ENCODE measurements at places on chromosomes 2 and 18.
A peak's percentile ranks its signal among the peaks of the same experiment; 100 is the strongest.

GRCh38 chr2:47064106-47064505, 91.0 kb downstream of the STPG4 start:
- DNase-seq: no peak

GRCh38 chr2:234711308-234711707, 214.4 kb upstream of the ARL4C start:
- DNase-seq: no peak

GRCh38 chr18:48777744-48778116, 173.0 kb downstream of the SMAD7 start:
- no peak for DNase-seq

- DNase-seq: no peak
Measured at GRCh38 chr2:231920795-231921194, 5.4 kb downstream of the NPPC start.

DNA sequence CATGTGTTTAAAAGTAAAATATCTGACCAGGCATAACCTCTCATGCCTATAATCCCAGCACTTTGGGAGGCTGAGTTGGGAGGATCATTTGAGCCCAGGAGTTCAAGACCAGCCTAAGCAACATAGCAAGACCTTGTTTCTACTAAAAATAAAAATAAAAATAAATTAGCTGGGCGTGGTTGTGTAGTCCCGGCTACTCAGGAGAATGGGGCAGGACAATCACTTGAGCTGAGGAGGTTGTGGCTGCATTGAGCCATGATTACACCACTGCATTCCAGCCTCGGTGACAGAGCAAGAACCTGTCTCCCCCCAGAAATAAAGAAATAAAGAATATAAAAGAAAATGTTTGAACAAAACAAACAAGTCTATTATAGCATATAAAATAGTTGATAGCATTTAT, 158.3 kb downstream of the ZBTB7C start:
- no peak for DNase-seq

- DNase-seq: no peak
Measured at GRCh38 chr2:13662055-13662454, 945.3 kb downstream of the TRIB2 start.

DNA sequence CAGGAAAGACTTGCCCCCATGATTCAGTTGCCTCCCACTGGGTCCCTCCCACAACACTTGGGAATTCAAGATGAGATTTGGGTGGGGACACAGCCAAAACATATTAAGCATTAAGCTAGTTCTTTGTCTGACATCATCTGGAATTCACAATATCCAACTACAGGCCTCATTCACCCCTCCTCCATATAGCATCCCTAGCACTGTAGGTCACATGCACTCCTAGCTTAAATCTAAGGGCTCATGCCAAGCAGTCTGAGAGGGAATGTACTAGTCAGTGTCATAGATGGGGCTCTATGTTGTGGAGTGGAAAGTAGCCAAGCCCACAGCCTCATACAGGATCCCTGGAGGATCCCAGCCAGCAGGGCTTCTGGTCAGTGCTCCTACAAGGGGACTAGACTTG, 92.1 kb downstream of the IRS1 start:
- no peak for DNase-seq

DNA sequence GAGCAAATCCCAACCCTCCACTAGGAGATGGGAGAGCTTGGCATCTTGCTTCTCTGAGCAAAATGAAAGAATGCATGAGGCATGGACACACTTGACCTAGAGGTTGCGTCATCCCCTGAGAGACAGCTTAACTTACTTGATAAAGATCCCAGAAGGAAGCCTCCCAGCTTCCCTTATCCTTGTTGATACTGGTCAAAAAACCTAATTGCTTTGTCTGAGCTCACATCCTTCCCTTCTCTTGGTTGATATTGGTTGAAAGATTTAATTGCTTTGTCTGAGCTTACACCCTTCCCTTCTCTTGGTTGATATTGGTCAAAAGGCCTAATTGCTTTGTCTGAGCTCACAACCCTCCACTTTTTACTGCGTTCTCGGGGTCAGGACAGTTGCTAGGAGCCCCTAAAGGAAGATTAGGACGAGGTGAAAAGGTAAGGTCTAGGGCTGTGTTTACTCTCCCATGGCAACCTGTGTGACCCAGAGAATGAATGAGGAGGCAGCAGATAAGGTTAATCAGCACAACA, 12.2 kb upstream of the BOD1L2 start:
- no peak for DNase-seq

GRCh38 chr2:207867056-207867455, 97.3 kb upstream of the FZD5 start:
- DNase-seq: no peak

DNA sequence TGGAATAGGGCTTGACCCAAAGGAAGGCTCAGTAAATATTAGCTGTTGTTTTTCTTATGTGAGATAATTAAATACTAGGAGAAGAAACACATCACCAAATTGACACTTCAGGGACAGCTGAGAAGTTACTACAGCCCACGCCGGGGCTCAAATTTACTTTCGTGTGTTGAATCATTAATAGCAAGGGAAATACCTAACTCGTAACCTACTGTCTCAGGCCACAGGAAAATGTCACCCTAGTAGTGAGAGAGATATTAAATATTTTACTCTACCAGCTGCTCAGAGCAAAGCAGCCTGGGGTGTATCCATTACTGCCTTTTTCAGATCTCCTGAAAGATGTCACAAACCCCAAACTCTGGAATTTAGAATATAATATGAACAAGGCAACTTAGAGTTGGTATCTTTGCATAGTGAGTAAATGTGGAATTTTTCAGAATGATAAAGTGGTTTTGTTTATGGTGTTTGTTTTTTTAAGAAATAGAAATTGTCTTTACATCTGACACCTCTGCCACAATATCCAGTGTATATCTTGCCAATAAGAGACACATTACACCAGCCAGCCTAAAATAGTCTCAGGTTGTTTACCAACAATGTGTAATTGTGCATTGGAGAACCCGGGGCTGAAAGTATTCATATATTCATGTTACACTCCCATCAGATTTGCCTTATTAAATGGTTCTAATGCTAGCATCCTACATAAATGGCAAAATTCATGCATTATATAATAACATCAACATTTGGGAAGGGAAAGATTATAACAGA, 48.4 kb downstream of the ATP8B1 start:
- DNase-seq: no peak

- no peak for DNase-seq
Measured at GRCh38 chr2:37402636-37403035, 58.2 kb downstream of the QPCT start.

DNA sequence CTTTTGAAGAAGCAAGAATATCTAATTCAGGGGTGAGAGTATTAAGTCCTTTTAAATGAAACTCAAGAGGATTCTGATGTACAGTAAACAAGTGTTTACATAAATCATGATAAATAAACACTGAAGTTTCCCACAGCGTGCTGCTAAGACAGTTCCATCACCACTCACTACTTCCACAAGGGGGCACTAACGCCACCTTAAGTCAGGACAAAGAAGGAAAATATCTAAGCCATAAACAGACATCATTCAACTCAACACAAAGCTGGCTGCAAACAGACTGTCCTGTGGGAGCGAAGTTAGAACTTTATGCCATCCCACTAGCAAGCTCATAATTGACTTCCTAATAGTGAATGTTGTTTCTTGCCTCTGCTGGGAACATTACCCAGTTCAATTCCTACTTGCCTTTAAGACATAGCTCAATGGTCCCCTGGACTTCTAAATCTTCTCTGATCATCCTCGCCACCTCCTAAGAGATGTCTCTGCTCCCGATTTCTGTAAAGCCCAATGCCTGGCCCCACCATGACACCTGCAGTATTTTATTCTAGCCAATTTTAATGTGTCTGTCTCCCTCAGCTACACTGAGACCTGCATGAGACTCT, 36.5 kb downstream of the MRPL44 start:
- DNase-seq: peak; percentile 79

DNA sequence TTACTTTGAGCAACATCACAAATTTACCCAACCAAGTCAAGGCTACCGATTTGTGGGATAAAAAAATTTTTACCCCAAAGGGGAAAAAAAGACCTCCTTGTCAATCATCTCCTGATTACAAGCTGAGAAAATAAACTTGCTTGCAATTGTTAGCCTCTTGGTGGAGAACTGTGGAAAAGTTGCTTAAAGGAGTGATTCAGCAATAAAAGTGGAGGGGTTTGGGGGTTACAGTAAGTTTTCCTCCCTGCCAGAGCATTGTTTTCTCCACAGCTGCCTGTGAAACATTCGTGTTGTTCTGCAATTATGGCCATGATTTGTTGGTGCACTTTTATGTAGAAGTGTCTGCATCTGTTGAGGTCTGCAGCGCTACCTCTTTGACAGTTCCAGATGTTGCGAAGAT, 82.6 kb downstream of the EN1 start:
- DNase-seq: no peak

GRCh38 chr2:217407362-217407761, 547.5 kb upstream of the TNP1 start:
- no peak for DNase-seq

GRCh38 chr2:183079139-183079775, 710 bp downstream of the DUSP19 start:
- no peak for DNase-seq

DNA sequence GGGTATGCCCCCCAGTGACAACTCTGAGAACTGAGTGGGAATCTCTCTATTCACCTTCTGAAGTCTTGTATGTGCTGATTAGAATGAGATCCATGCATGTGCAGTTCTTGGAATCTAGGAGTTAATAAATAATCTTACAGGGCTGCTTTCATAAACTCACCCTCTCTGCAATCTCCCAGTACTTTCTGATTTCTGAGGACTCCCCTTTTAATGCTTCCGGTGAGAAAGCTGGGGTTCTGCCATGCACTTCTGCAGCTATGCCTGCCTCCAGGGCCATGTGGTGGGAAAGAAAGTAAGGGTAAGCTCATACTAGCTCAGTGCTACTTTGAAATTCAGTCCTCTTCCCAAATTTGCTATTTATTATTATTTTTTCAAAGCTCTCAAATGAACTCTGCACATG, 432.9 kb downstream of the MTX2 start:
- no peak for DNase-seq

GRCh38 chr2:74540291-74540690, 10.6 kb downstream of the HTRA2 start:
- DNase-seq: no peak

DNA sequence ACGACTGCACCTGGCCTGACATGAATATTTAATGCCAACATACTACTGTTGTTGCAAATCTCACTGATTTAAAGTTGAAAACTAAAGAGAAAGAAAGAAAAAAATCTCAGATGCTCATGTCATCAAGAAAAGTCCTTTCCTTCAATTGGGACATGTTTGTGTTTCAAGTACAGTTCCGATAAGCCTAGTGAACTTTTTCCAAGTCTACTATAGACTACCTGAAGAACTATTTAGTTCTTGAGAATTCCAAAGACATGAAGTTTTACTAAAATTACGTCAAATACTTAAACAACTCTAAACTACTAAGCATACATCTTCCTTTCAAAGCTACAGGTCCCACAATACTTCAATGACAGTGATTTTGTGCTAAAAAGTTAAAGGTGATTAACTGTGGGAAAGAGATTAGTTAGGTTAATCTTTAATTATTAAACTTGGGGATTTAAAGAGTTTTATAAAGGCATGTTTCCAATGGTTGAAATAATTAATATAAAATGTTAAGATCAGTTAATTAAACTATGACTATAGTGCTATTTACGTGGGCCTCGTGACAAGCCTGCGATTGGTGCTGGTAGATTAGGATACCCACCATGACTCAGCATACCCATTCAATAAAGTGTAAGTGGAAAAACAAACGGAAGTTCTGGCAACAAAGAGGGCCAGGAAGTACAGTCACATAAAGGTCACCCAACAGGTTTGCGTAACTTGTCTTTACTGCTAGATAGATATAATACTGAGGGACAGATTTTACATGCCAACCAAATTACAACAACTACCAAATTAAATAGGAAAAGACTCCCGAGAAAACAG, 55.5 kb downstream of the SEPTIN10 start:
- DNase-seq: peak; percentile 46

DNA sequence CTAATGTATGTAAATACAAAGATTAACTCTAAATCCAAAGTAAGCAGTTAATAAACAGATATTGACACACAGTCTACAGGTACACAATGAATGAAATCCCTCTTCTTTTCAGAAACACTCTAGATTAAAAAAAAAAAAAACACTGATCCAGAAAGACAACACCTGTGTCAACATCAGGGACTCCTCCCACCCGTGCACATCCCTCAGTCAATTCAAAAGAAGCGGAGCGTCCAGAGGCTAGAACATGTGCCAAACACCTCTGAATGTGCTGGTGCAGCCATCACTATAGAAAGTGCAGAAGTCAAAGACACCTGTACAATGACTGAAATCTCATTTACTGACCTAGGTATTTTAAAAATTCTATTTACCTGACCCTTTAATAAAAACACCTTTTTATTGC, 622.6 kb upstream of the ID2 start:
- DNase-seq: no peak

DNA sequence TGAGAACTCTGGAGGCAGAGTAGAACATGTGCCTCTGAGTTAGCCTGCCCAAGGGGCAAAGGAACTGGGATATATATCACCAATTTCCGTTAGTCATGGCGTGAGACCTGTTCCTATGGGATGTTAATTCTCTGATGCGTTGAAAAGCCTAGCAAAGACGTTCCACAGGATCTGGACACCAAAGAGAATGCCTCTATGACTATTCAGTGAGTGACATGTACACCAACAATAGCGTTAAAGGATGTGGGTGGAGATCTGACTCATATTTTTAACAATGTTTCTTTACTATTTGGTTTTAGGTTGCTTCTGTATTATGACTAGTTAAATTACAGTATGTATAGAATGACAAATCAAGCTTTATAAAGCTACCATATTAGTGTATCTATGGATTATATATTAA, 320.9 kb upstream of the MC4R start:
- peak; percentile 12 for DNase-seq

DNA sequence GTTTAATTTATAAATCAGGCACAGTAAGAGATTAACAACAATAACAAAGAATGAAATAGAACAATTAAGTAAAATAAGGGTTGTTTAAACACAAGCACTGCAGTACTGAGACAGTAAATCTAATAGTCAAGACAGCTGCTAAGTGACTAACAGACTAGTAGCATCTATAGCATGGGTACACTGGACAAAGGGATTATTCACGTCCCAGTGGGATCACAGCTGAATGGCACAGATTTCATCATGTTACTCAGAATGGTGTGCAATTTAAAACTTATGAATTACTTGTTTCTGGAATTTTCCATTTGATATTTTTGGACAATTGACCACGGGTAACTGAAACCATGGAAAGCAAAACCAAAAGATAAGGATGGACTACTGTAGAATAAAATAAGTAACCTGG, 161.9 kb upstream of the DAPL1 start:
- DNase-seq: no peak

GRCh38 chr2:37387148-37387835, 42.9 kb downstream of the QPCT start:
- no peak for DNase-seq

GRCh38 chr2:11309706-11310105, 34.7 kb downstream of the ROCK2 start:
- DNase-seq: no peak

DNA sequence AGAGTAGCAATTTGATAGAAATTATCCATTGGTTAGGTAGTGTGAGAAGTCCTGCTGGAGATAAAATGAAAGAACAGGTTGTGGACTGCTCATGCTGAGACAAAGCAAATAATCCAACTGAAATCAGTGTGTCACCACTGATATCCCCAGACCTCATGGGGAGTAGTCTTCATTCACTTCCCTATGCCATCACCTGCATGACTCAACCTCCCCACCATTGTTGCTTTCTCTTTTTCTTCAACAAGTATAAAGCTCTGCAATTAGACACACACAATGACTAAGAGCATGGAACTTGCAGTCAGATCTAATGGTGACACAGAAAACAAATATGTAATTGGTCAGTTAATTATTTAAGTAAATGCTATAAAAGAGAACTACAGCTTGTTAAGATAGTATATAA, 475.3 kb downstream of the RIT2 start:
- no peak for DNase-seq
